ENCODE measurements at places on chromosomes 1 and 21. TPM values are rescaled to one million over a fixed set of nuclear protein-coding genes. Genes with fewer than 3 reads are reported as not detected.

- H3K4me1 ChIP-seq: peaks cover 30% of the 10 kb centered on the region
- no peaks in the 10 kb centered on the region for H3K27me3 ChIP-seq
Observed at GRCh38 chr1:44640200-44640853, 34.0 kb downstream of the TMEM53 start.

GRCh38 chr1:101367630-101368029, 130.8 kb downstream of the S1PR1 start:
- peaks cover 25% of the 10 kb centered on the region for H3K4me1 ChIP-seq
- H3K27ac ChIP-seq: no peak overlapping the region
- H3K4me3 ChIP-seq: no peak overlapping the region

- peaks cover 33% of the 10 kb centered on the region for H3K4me1 ChIP-seq
- H3K36me3 ChIP-seq: peaks cover 4% of the 10 kb centered on the region
- H3K27me3 ChIP-seq: no peaks in the 10 kb centered on the region
- no peak overlapping the region for H3K4me3 ChIP-seq
Observed at GRCh38 chr1:87421809-87422208, 93.1 kb downstream of the LMO4 start.

The TNFRSF18 gene
- total RNA-seq: not detected

The RSRP1 gene
- total RNA-seq: 76.4 TPM

Data from chondrocyte (in vitro differentiated cells).